Urothelium cell line (cell line): ENCODE measurements at places on chromosomes 12 and 14.
A peak's percentile ranks its signal among the peaks of the same experiment; 100 is the strongest.

DNA sequence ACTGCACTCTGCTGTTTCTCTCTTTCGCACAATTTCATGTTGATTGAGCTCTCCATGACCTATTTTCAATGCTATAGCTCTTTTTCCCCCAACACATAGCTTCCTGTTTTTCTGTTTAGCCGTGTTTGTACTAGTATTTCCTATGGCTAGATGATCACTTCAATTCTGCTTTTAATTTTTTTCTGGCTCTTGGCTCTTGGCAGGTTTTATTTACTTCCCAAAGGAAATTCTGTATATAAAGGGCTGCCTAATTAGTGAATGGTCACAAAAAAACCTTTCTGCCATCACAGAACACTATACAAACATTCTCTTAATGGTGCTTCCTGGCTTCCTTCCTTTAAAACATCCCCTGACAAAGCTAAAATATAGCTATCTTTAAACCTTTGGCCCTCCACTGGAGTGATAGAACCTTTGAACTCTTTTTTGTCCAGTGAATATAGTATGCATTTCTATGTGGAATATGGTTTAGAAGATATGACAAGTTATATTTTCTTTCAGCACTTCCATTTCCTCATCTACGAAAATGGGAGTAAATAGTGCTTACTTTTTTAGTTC is 88.2 kb downstream of the RASSF9 start:
- DNase-seq, result no peak

- no peak for DNase-seq
Measured at GRCh38 chr14:35281341-35281740, 10.8 kb upstream of the PSMA6 start.

DNA sequence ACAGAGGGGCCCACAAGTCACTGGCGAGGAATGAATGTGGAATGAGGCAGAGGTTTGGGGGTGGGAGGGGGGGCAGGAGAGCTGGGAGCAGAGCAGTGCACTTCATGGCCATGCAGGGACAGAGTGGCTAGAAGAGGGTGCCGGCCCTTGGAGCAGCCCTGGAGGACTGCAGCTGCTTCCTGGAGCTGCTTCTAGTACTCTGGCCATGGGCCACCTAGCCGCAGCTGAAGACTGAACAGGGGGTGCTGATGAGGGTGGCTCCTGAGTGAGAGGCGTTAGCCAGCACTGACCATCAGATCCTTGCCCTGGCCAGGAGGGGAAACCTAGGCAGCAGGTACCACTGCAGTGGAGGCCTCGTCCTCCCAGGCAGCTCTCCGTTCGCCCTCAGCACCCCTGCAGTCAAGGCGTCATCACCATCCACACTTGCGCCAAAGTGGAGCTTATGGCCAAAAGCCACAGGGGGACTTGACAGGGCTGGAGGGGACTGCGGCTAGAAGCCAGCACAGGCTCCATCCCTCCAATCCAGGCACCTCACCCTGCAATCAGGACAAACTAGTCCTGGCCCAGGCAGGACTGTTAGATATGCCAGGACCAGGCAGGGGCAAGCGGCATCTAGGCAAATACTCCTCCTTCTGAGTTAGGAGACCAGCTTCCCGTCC is 16.4 kb downstream of the OTUB2 start:
- no peak for DNase-seq

DNA sequence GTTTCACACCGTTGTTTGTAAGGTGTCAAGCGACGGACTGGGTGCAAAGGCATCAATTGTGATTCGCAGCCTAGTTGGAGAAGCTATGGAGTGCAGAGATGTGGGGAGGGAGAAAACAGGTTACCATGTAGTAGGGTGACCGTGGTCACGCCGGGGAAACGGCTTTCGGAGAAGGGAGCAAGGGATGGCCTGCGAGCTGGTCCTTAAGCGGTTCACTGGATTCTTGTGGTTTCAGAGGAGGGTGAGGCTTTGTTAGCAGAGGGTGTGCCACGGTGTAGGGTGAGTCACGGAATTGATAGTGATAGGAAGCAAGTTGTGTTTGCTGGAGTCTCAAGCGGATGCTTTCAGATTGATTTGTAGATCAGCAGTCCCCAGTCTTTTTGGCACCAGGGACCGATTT is 2.3 kb downstream of the PIWIL1 start:
- DNase-seq, result peak; percentile 85

GRCh38 chr14:103185051-103186029 is 62.1 kb downstream of the TNFAIP2 start:
- no peak for DNase-seq

DNA sequence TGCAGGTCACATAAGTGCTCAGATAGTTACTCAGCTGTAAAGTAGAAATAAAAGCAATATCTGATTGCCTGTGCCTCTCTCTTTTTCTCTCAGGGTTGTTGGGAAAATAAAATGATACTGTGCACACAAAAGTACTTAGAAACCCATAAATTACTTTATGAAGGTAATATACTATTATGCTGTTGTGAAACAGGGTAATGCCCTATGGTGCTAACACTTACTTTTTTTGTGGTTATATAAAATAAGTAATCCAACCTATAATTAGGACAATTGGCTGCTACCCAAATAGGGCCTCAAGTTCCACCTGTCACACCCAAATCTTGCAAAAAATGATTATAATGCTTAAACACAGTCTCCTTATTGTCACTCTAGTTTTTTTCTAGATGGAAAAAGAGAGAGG is 50.6 kb downstream of the DAAM1 start:
- no peak for DNase-seq

DNA sequence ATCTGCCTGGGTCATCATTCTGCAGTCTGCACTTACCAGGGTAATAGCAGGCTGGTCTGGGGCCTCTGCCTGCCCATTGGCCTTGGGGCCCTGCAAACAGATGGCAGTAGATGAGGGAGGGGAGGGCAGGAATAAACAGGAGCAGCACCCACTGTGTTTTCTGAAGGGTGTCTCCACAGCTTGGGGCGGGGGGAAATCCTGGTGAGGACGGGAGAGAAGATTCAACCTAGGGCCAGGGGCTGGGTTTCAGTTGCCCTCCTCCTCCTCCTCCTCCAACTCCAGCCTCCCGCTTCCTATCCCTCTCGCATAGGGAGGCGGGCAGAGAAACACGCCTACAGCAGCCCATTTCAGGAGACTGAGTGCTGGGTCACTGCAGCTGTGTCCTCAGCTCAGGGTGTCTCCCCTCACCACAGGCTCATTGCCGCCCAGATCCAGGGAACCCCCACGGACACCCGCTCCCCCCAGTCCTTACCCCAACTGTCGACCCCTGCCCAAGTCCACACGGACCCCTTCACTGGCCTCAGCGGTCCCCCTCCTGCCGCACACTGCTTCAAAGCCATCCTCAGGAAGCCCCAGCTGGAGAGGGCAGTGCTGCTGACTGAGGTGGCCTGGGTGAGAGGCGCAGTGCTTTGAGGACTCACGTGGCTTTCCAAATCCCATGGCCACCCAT is 9.1 kb upstream of the KRT80 start:
- DNase-seq, result no peak

GRCh38 chr14:59217011-59217410 is 28.5 kb downstream of the DAAM1 start:
- DNase-seq, result no peak

DNA sequence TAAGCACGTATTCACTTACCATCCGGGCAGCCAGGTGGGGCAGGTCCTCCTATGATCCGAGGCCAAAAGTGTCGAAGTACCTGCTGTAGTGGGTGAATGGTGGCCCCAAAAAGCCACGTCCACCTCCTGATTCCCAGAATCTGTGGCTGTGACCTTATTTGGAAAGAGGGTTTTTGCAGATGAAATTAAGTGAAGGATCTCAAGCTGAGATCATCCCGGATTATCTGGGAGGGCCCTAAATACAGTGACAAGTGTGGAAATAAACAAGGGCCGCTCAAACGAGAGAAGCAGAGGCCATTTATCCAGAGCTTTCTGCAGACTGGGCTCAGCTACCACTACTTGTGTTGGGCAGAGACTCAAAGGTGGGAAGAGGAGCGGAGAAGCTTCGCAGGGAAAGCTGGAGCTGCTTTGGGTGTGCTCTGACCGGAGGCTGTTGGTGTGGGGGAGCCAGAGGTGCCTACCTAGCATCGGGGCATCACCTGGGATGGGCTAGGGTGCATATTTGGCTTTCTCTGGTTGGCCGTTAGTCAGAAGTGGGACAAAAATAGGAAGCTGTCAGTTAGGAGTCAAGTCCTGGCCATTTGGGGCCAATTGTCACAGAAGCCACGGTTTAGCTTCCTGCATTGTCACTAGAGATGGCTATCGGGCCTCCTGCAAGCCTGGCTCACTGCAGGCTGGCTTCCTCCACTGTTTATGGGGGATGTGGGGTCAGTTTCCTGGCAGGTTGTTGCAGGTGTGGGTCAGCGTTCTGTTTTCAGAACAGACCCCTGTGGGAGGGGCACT is 27.8 kb upstream of the DLK1 start:
- DNase-seq, result no peak

GRCh38 chr12:27667540-27667939 is 28.7 kb upstream of the REP15 start:
- DNase-seq, result no peak

- DNase-seq, result no peak
Measured at GRCh38 chr14:100825713-100826331, at the start of gene MEG3. TSS of gene MEG3 (plus strand) at chr14:100826118.

GRCh38 chr12:9147461-9147860 is 31.7 kb upstream of the A2M start:
- no peak for DNase-seq

DNA sequence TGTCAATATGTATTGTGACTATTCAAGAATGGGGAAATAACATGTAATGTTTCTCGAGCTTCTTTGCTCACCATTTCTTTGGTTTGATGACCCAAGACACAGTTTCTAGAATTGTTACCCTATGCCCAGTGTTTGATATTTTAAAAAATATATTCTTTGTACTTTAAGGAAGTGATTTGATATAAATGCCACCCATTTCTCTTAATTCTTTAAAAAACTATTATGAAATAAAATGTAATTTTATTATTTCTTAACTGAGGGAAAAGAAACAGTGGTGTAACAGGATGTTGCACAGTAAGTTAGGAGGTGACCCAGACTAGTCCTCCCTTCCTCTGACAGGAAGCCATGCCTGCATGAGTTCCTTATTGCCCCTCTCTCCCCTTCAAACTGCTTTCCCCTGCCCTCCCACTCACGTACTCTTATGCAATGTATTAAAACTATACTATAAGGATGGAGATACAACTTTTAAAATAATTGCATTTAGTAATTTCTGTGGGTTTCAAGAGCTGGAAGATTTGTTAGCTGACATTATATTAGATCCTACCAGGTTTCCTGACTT is 279.4 kb downstream of the TMTC2 start:
- no peak for DNase-seq

DNA sequence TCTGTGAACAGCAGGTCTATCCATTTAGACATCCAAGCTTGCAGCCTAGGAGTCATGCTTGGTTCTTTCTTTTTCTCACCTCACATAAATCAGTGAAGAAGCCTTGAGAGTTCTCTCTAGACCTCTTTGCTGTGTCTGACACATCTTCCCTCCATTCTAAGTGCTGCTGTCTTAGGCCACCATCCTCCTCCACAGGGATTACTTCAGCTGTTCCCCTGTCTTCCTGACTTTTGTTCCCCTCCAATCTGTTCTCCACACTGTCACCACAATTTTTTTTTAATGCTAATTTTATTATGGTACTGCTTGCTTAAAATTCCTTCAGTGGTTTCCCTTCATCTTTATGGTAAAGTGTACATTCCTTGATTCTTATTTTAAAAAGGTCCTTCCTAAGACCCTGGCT is 71.8 kb downstream of the DERA start:
- DNase-seq, result no peak

- DNase-seq, result no peak
Measured at GRCh38 chr12:93003531-93004239, 74.6 kb upstream of the EEA1 start.

GRCh38 chr12:19884021-19884492 is 444.8 kb downstream of the AEBP2 start:
- no peak for DNase-seq

DNA sequence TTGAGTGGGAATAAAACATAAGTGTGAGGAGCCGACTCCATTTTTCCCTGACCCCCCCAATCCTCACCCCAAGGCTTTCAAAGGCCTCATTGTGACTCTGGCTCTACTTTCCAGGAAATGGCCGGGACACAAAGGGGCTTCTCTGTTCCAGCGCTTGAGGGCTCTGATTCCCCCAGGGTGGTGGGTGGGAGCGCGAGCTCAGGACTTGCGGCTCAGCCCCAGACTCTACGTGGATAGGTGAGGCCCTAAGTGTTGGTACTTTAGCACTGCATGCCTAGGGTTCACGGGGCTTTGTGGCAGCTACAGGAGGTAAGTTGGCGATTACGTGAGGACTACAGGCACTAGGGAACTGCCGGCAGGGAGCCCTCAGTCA is 553 bp downstream of the CNPY2 start:
- no peak for DNase-seq

GRCh38 chr12:106986625-106987389 is at the start of gene MTERF2:
TSS of gene MTERF2 (minus strand) at chr12:106987146. CDS start at chr12:106978714, 8,432 bp downstream.
- DNase-seq, result peak; percentile 93

DNA sequence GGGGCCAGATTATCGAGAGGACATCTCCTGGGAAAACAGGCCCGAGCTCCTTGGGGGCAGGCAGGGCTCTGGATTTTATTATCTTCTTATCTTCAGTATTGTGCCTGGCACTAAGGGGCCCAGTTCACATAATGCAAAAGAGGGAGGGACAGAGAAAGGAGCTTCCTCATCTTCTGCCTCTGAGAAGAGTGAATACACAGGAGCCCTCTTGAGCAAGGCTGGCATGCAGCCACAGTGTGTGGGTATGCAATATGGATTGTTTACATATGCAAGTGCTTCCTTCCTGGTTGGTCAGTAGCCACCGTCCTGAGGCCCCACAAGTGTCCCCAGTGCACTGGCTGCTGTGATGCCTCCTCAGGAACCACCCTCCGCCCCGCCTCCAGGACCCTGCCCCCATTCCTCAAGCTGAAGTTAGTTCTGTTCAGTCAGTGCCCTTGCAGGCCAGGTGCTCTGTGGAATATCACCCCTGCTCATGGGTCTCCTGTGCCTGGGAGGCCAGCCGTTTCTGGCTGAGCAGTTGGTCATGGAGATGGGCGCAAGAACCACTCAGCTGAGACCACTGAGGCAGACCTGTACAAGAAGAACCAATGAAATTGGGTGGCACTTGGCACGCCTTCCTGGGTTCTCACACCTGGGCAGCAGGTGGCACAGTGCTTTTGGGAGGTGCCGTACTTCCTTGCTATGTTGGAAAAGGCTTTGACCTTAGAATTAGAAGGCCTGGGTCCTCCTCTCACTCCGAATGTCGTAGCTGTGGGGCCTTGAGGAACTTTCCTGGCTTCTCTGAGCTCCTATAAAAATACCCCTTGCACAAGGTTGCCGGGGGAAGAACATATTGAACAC is 35.1 kb upstream of the ACTN1 start:
- no peak for DNase-seq

- no peak for DNase-seq
Measured at GRCh38 chr14:55111122-55111708, 17.8 kb upstream of the LGALS3 start.
